ENCODE measurements at places on chromosomes 11 and 22.

DNA sequence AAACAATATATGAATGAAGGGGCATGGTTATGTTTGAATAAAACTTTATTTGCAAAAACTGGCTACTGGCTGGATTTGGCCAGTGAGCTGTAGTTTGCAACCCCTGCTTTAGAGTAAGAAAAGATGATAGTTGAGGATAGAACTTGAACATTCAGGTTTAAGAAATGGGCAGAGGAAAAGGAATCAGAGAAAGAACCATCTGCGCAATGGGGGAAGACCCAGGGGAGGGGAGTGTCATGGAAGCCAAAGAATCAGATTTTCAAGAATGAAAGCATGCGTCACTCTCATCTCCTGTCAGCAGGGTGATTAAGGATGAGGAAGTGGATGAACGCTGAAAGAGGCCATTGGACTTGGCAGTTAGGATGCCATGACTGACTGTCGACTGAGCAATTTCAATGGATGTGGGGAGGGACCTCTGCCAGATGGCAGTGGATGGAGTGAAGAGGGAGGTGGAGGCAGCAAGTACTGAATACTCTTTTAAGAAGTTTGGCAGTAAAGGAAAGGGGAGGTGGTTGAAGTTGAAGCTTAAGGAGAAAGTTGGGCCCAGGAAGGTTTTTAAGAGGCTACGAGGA is 21.2 kb downstream of the FAT3 start:
- no peak for DNase-seq

DNA sequence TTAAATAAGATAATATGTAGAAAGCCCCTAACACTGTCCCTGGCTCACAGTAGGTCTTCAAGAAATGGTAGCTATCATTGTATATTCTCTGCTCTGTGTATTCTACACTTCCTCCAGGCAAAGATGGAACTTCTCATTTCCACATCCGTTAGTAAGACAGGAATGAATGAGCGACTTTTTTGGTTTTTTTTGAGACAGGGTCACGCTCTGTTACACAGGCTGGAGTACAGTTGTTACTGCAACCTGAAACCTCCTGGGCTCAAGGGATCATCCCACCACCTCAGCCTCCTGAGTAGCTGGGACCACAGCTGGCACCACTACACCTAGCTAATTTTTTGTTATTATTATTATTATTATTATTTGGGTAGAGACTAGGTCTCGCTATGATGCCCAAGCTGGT is 2.3 kb upstream of the CLPB start:
- DNase-seq, result no peak

- no peak for DNase-seq
Observed at GRCh38 chr11:87779276-87780067, 395.8 kb downstream of the RAB38 start.

- peak; percentile 61 for DNase-seq
Observed at GRCh38 chr11:118892514-118892913, 8.8 kb downstream of the CXCR5 start.

GRCh38 chr11:28108958-28109357 is 770 bp downstream of the METTL15 start:
- DNase-seq, result no peak

- DNase-seq, result no peak
Observed at GRCh38 chr11:125202362-125202880, 37.9 kb downstream of the PKNOX2 start.

GRCh38 chr11:71144010-71144409 is 108.4 kb downstream of the SHANK2 start:
- DNase-seq, result no peak

GRCh38 chr22:50010676-50011446 is 1.7 kb downstream of the IL17REL start:
- DNase-seq, result peak; percentile 59

- no peak for DNase-seq
Observed at GRCh38 chr11:119518746-119519730, 96.1 kb upstream of the THY1 start.

- no peak for DNase-seq
Observed at GRCh38 chr22:44855855-44856254, 103.5 kb downstream of the ARHGAP8 start.

GRCh38 chr11:77866336-77866735 is 45.4 kb downstream of the AAMDC start:
- DNase-seq, result no peak

GRCh38 chr22:35064664-35065063 is 1.3 kb upstream of the ISX start:
- no peak for DNase-seq

DNA sequence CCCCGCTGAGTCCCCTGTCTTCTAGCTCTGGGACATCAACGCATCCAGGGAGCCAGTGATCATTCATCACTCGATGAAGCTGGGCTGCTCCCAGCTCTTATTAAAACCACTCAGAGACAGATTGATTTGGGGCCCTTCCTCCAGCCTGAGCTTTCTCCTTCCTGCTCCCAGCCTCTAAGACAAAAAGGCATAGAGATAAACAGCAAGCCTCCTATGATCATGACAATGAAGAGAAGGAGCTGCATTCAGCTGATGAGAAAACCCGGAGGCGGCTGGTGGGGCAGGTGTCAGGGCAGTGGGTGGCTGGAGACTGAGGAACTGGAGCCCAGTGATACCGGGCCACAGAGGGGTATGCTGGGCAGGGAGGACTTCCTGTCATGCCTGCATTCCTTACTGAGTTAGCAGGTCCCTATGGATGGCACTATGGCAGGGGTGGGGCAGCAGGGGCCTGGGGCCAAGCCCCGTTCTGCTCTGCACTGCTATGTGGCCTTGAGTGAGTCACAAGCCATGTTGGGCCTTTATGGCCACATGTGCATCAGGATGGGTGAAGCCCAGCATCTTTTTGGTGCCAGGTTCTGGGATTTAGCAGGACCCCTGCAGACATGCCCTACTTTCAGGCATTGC is 20.2 kb downstream of the PVALB start:
- DNase-seq, result no peak
